ENCODE measurements at places on chromosomes 6 and 20.

GRCh38 chr20:39619271-39619785 lies 657.2 kb downstream of the DHX35 start:
- DNase-seq = no peak

DNA sequence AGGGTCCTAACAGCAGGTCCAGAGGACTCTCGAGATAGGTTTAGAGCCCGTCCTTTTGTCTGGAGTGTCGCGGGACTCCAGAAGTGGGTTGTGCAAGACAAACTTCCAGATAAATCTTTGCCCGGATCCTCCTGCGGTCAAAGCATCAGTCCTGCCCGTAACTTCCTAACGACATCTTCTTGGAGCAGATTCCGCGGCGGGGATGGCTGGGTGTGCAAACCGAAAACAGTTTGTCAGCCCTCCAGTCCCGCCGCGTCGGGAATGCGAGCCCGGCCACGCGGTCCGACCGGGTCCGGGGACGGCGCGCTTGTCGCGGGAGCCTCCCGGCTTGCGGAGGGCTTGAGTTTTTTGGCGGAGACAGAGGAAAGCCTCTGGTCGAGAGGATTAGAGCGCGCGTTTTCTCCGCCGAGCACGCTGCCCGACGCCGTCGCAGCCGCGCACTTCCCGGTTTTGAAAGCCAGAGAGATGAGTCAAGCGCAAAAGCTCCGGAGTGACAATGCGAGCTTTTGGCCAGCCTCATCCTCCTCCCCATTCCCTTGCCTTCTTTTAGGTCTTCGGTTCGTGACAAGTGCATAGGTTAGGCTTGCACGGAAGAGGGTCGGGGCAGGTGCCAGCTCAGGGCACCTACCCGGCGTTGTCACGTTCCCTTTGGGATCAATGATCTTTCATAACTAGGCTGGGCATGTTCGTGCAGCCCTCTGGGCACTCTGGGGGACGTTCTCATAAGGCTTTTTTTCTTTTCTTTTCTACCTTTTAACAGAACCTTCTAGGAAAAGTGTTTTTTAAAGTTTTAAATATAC lies 91.3 kb upstream of the PRDM1 start:
- DNase-seq = peak; percentile 45

DNA sequence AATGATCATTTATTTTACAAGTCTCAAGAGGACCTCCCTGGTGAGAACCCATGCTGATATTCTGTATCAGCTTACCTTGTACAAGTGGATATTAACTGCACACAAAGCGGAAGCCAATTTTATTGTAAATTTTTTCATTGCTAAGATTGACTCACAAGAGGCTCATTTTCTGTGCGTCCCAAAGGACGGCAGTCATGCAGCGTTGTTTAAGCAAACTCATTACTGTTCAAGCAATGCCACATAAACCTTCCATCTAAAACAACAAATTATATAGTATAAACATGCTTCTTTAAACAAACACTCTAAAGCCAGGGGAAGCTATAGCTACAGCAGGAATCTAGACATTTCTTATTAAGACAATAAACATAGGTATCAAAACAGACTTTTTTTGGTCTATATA lies 575.3 kb downstream of the FRK start:
- no peak for DNase-seq

- DNase-seq = peak; percentile 29
Observed at GRCh38 chr6:11324453-11325015, 92.1 kb upstream of the NEDD9 start.

- DNase-seq = no peak
Observed at GRCh38 chr6:2218866-2219265, 26.5 kb downstream of the GMDS start.

GRCh38 chr6:26349964-26350857 lies 14.8 kb upstream of the BTN3A2 start:
- DNase-seq = no peak

DNA sequence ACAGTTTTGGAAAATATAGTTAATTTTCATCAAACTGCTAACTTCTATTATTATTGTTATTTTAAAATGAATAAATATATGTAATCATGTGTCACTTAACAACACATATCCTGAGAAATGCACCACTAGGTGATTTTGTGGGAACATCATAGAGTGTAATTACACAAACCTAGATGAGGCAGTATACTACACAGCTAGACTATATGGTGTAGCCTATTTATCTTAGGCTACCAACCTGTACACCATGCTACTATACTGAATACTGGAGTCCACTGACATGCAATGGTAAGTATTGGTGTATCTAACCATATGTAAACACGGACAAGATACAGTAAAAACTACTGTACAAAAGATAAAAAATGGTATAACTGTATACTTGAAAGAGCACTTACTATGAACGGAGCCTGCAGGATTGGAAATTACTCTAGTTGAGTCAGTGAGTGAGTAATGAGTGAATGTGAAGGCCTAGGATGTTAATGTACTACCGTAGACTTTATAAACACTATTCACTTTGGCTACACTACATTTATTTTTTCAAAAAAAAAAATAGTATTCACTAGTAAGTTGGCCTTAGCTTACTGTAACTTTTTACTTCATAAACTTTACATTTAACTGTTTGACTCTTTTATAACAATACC lies 72.4 kb downstream of the ASCC3 start:
- DNase-seq = no peak

DNA sequence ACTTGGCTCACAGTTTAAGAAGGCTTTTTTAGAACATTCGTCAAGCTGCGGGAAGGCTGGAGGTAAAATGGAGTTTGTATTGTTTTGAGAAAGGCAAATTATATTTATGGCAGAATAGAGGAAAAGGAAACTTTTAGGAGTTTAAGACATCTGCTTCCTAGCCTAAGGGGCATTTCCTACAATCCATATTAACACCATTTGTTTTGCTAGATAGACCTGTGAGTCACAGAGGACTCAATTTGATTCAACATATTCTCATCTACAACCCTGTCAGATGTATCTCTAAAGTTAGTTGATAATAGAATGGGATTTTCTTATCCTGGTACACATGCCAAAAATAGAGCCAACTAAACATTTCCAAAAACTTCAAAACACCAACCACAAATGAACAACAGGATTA lies 35.0 kb downstream of the RCAN2 start:
- no peak for DNase-seq
